ENCODE measurements at places on chromosomes 16 and 17. TPM values are rescaled to one million over a fixed set of nuclear protein-coding genes. Genes with fewer than 3 reads are reported as not detected.

DNA sequence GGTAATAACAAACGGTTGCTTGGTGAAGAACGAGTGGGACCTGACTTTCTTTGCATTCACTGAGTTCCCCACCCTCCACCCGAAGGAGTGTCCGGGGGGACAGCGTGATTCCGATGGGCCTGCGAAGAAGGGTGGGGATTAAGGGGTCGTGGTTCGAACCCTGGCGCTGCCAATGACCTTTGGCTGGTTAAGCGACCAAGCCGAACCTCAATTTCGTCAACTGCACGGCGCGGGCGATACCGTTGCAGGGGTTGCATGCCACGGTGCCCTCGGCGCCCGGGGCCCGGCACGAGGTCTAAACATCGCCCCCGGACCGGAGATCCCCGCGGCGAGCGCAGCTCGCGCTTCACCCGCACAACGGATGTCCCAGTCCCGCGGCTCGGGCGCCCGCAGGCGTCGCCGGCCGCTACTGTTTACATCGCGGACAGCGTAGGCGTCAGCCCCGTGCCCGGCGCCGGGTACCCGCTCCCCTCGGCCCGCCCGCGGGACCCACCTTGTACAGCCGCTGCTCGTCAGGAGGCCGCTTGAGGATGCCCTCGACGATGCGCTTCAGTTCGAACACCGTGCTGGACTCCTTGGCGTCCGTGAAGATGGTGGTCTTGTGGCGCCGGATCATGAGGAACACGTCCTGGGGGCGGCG, 460 bp downstream of the ELOB start:
- no peak for DNase-seq
- peaks cover 11% of the 10 kb centered on the region for H3K36me3 ChIP-seq
- peak overlapping the region; percentile 99 for H3K4me3 ChIP-seq
- H3K4me1 ChIP-seq = no peaks in the 10 kb centered on the region
- peak overlapping the region; percentile 77 for H3K27ac ChIP-seq

GRCh38 chr17:512926-513325, 160.3 kb upstream of the RPH3AL start:
- no peak for DNase-seq
- H3K4me3 ChIP-seq = no peak overlapping the region
- H3K36me3 ChIP-seq = peaks cover 5% of the 10 kb centered on the region
- H3K27ac ChIP-seq = no peak overlapping the region
- H3K4me1 ChIP-seq = no peaks in the 10 kb centered on the region
- peaks cover 3% of the 10 kb centered on the region for H3K27me3 ChIP-seq

DNA sequence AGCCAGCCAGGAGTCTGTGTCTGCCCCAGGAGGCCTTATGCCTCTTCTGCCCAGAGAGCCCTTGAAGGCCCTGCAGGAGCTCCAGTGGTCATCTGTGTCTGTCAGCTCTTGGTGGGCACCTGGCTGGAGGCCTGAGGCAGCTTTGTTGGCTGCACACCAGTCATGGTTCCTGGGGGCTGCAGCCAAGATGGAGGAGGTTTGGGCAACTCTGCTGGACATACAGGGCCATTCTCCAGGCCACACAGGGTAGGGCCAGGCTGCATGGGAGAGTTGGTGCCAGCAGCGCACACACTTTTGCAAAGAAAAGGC, 29.4 kb downstream of the B9D1 start:
- H3K27me3 ChIP-seq = no peaks in the 10 kb centered on the region
- no peak overlapping the region for H3K27ac ChIP-seq
- no peak for DNase-seq

- no peak for DNase-seq
- no peaks in the 10 kb centered on the region for H3K27me3 ChIP-seq
- no peaks in the 10 kb centered on the region for H3K4me1 ChIP-seq
- no peak overlapping the region for H3K4me3 ChIP-seq
These were observed 10.2 kb upstream of the MRC2 start for GRCh38 chr17:62616993-62617893.

The ANKRD13B gene
- 41.0 TPM for total RNA-seq

The ACSM2A gene
- total RNA-seq = not detected

The ZNF423 gene
- total RNA-seq = 52.3 TPM

The RAB26 gene
- 4.3 TPM for total RNA-seq

The EMC6 gene
- total RNA-seq = 86.5 TPM

DNA sequence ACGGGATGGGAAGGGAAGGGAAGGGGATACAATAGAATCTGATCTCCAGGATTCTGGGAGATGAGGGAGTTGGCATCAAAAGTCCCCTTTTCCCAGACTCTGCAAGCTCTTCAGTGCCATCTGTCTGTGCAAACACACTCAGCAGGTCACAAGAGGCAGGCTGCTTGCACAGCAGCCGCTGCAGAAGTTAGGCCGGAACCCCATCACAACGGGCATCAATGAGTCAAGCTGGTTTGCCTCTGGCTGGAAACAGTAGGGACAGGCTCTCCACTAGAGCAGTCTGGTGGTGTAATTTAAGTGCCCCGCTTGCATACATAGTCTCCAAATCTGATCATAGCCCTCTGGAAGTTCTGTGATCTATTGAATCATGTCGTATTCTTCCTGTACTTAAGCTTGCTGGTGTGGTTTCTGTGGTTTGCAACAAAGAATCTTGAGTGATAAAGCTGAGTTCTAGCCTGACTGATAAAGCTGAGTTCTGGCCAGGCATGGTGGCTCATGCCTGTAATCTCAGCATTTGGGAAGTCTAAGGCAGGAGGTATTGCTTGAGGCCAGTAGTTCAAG, 33.7 kb upstream of the KDM8 start:
- H3K36me3 ChIP-seq = no peaks in the 10 kb centered on the region
- H3K4me1 ChIP-seq = no peaks in the 10 kb centered on the region
- no peak overlapping the region for H3K4me3 ChIP-seq

The MYH10 gene
- 283 TPM for total RNA-seq

GRCh38 chr17:62749926-62750325, 58.2 kb downstream of the MARCHF10 start:
- peaks cover 12% of the 10 kb centered on the region for H3K4me1 ChIP-seq
- no peak for DNase-seq
- H3K36me3 ChIP-seq = no peaks in the 10 kb centered on the region
- H3K27ac ChIP-seq = no peak overlapping the region
- no peaks in the 10 kb centered on the region for H3K27me3 ChIP-seq

The PDIA2 gene
- 1.3 TPM for total RNA-seq

- no peak for DNase-seq
- no peaks in the 10 kb centered on the region for H3K36me3 ChIP-seq
- H3K4me1 ChIP-seq = no peaks in the 10 kb centered on the region
These were observed at the start of gene TMEM238L for GRCh38 chr17:10803830-10804475. Gene TMEM238L (minus strand): TSS chr17:10804099. CDS start chr17:10803963, 136 bp downstream.

DNA sequence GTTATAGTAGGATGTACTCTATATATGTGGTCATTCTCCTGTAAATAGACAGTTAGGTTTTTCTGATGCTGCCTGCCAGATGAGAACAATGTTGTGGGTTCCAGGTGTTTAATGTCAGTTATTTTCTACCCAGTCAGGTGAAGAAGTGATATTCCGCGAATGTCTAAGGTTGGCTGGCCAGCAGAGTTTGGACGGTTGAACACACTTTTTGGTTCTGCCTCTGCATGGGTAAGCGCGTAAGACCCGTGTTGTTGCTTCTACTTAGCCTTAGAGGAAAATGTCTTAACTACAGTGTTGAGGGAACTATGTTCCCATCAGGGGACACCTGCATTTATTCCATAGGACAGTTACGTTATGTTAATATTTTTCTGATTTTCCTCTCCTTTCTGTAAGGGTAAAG, 162.6 kb downstream of the MAP2K6 start:
- H3K36me3 ChIP-seq = no peaks in the 10 kb centered on the region
- no peak overlapping the region for H3K27ac ChIP-seq
- no peak overlapping the region for H3K4me3 ChIP-seq
- H3K4me1 ChIP-seq = peaks cover 7% of the 10 kb centered on the region

DNA sequence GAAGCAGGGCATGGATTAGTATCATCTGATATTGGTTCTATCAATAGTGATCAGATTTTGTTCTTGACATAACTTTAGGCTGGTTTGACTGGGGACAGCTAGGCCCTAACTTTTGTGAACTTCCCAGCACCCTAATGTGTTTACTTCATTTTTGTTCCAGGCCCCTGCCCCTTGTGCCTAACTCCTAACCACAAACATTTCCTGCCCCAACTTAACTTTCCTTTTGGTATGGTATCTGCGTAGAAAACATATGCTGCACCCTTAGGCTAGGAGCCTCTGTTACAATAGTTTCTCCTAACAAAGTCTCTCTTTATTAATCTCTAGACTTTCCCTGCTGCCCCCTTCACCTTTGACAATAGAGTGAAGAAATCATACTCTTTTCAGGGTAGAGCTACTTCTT, 2.5 kb downstream of the ADPRM start:
- no peaks in the 10 kb centered on the region for H3K27me3 ChIP-seq
- no peak overlapping the region for H3K4me3 ChIP-seq

The ZNF750 gene
- total RNA-seq = not detected

DNA sequence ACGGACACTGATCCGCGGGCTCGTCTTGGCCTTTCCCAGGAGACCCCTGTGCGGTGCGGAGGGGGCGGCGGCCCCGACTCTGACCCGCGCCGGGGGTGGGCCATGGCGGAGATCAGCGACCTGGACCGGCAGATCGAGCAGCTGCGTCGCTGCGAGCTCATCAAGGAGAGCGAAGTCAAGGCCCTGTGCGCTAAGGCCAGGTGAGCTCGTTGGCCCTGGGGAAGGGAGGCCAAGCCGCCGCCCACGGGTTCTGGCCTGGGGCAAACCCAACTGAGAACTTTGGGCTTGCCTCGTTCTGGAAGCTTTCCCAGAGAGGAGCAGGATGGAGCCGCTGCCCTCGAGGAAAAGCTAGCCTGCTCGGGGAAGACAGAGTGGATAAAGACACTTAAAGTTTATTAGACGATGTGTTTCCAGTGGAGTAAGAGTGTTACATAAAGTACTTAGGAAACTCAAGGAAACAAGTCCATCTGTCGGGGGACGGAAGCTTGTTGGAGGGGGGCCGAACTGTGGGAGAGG, 540 bp downstream of the PPP4C start:
- DNase-seq = no peak
- H3K4me3 ChIP-seq = peak overlapping the region; percentile 93
- no peaks in the 10 kb centered on the region for H3K27me3 ChIP-seq
- H3K4me1 ChIP-seq = no peaks in the 10 kb centered on the region
- peaks cover 40% of the 10 kb centered on the region for H3K36me3 ChIP-seq

GRCh38 chr16:63625126-63625525, 1496.7 kb downstream of the CDH11 start:
- H3K4me3 ChIP-seq = no peak overlapping the region
- no peaks in the 10 kb centered on the region for H3K36me3 ChIP-seq
- H3K27ac ChIP-seq = no peak overlapping the region
- no peak for DNase-seq
- no peaks in the 10 kb centered on the region for H3K4me1 ChIP-seq
- no peaks in the 10 kb centered on the region for H3K27me3 ChIP-seq

- H3K27ac ChIP-seq = no peak overlapping the region
- DNase-seq = no peak
These were observed 37.6 kb downstream of the SNX11 start for GRCh38 chr17:48144976-48145798.

DNA sequence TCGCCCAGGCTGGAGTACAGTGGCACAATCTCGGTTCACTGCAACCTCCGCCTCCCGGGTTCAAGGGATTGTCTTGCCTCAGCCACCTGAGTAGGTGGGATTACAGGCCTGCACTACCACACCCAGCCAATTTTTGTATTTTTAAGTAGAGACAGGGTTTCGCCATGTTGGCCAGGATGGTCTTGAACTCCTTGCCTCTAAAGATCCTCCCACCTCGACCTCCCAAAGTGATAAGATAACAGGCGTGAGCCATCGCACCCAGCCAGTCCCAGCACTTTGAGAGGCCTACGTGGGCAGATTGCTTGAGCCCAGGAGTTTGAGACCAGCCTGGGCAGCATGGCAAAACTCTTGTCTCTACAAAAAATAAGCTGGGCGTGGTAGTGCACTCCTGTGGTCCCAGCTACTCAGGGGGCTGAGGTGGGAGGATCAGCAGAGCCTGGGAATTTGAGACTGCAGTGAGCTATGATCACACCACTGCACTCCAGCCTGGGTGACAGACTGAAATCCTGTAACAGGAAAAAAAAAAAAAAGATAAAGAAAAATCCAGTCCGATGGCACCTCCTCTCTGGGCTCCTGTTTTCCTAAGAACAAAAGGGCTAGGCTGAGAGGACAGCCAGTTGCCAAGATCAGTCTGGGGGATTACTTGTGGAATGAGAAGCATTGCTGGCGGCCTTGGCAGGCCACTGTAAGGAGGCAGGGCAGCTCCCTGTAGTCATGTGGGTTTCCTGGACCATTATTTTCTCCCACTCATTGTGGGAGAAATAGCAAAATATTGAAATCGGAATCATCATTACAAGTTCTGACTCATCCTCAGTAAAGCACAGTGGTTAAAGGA, 3.0 kb upstream of the PIPOX start:
- DNase-seq = no peak
- no peaks in the 10 kb centered on the region for H3K36me3 ChIP-seq

- H3K4me1 ChIP-seq = no peaks in the 10 kb centered on the region
- H3K27me3 ChIP-seq = no peaks in the 10 kb centered on the region
- H3K27ac ChIP-seq = no peak overlapping the region
- no peak for DNase-seq
These were observed 31.7 kb upstream of the KCNJ2 start for GRCh38 chr17:70137451-70138230.

GRCh38 chr17:41697122-41697962, 8.7 kb downstream of the EIF1 start:
- H3K4me3 ChIP-seq = no peak overlapping the region
- DNase-seq = no peak
- no peak overlapping the region for H3K27ac ChIP-seq

The TAT gene
- total RNA-seq = not detected

GRCh38 chr17:78330570-78331224, 29.2 kb downstream of the SOCS3 start:
- no peak for DNase-seq
- H3K4me3 ChIP-seq = no peak overlapping the region
- H3K27ac ChIP-seq = no peak overlapping the region
- H3K27me3 ChIP-seq = no peaks in the 10 kb centered on the region

The POLR2A gene
- total RNA-seq = 150 TPM

GRCh38 chr17:48219617-48220016, 112.1 kb downstream of the SNX11 start:
- H3K4me3 ChIP-seq = no peak overlapping the region
- H3K27ac ChIP-seq = no peak overlapping the region
- H3K36me3 ChIP-seq = no peaks in the 10 kb centered on the region
- DNase-seq = no peak
- H3K27me3 ChIP-seq = no peaks in the 10 kb centered on the region
- H3K4me1 ChIP-seq = no peaks in the 10 kb centered on the region

GRCh38 chr16:88309908-88310265, 72.9 kb upstream of the ZNF469 start:
- DNase-seq = no peak
- H3K27me3 ChIP-seq = no peaks in the 10 kb centered on the region
- no peak overlapping the region for H3K27ac ChIP-seq
- H3K36me3 ChIP-seq = no peaks in the 10 kb centered on the region
- no peak overlapping the region for H3K4me3 ChIP-seq

All from H1 (cell line).